ENCODE measurements at places on chromosomes 6 and 20.

DNA sequence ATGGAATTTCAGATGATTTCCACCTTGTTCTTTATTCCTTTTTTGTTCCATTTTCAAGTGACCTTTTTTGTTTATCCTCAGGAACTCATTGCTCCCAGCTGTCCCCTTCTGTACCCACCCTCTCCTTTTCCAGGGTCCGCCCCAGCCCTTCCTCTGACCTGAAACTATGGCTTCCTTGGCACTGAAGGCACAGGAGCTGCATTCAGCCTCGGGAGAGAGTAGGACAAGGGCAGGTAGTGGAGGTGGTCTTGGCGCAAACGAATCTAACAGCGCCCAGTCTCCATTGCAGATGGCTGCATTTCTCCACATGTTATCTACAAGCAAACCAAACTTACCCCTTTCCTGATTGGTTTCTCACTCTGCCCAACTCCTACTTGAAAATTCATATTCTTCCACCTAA is 8.8 kb upstream of the ULBP2 start:
- DNase-seq = no peak

- DNase-seq = no peak
These were observed 539 bp downstream of the CDYL start for GRCh38 chr6:4776493-4777393.

DNA sequence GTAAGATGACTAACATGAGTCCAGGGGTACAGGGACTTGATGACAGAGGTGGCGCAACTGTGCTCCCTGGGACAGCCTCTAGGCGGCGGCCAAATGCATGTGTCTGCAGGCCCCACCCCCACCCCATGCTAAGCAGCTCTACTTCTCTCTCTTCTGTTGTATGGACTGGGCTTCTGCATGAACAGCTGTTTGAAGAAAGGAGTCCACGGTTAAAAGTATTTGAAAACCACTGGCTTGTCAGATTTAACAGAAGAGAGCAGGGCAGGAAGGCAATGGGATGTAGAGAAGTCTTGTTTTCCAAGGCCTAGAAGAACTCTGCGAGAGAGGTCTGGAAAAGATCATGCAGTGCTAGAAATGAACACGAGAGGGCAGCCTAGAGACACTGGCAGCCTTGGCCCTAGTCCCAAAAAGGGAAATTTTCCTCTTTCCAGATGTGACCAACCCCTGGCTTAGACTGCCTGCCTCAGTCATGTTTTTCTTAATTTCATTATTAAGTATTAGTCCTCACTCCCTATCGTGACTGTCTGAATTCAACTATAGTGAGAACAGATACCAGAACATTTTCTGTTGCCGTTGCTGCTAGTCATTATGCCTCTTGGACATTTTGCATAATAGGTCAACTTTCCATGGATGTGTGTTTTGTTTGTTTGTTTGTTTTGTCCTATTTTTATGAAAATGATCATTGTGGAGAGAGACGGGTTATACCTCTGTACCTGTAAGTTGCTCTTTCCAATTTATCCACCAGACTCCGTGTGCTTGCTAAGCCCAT is 265.0 kb downstream of the ADGRG6 start:
- peak; percentile 69 for DNase-seq

GRCh38 chr6:78781001-78781400 is 86.3 kb upstream of the IRAK1BP1 start:
- DNase-seq = no peak

DNA sequence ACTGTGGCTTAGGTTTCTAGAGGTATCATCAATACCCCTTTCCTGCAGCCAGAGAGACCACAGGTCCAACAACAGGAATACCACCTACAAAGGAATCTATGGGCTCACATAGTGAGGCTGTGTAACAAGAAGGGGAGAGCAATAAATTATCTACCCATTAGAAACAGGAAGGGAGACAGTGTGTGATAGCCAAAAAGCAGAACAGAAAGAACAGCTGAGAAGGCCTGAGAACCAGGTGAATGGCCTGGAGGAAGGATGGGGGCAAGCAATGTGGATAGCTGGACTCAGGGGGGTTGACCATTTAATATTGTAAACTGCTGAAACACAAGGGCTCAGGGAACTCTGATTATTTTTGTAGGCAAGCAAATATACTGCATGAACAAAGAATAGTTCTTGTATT is 628.2 kb downstream of the COL12A1 start:
- no peak for DNase-seq

GRCh38 chr6:122712448-122713137 is 66.9 kb upstream of the FABP7 start:
- DNase-seq = no peak

DNA sequence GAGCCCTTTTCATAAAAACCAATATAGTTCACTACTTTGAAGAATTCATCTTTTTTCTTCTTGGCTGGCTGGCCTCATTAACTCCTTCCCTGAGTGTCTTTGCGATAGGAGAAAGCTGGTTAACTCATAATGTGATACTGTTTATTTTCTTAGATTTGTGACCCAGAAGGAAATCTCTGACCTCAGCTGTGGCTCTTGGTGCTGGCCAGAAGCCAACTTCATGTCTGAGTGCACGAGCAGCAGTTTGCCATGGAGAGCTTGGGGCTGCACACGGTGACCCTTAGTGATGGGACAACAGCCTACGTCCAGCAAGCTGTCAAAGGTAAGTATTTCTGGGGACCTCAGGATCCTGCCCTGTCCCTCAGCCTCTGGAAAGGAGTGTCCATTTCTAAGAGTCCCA is 16.7 kb upstream of the DEF6 start:
- no peak for DNase-seq

DNA sequence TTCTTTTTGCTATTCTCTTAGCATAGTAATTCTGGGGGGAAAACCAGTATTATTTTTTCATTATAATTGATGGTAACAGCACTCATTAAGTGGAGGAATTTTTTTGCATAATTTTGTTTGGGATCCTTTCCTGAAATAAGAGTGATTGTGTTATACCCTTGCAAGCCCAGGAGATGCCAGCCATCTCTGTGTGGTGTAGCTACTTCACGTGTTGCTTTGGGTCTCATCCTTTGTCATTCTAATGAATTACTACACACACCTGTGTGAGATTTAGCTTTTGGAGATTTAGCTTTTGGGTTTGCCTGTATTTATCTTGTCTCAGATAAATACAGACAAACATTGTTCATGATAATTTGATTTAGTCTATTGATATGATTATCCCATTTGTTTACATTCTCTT is 76.5 kb downstream of the SH3BGRL2 start:
- no peak for DNase-seq

DNA sequence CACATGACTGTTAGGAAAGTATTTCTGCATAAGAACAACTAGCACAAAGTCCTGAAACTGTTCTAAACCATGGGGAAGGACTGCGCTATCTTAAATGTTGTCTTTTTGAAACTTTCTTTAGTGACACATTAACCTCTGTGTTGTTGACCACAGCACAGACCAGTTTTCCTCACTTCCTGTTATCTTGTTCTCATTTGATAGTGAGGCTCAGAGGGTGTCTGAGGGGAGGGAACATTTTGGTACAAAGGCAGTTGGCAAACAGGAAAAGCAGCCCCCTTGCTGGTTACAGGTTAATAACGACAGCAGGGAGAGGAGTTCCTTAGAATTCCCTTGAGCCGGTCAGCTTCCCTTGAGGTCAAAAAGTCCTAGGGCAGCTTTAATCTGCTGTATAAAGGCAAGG is 143.5 kb upstream of the BMP2 start:
- no peak for DNase-seq

GRCh38 chr6:23077772-23078171 is 508.4 kb downstream of the HDGFL1 start:
- no peak for DNase-seq

- no peak for DNase-seq
These were observed 256.2 kb downstream of the CLIC5 start for GRCh38 chr6:45759472-45759810.

DNA sequence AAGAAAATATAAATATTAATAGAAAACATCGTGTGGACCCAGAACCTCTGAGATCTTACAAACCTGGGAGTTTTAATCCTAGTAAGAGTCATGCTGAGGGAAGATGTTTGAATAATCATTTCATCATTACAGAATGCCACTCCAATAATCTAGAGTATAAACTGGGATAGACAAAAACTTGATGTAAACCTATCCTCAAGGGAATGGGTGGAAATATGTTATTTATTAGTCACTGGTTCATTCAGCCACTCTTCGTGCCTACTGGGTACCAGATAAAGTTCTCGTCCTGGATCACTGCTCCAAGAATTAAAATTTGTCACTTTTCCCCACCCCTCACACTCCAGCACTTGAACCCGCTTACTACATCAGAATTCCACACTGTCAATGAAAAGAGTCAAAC is 7.7 kb downstream of the HLA-B start:
- no peak for DNase-seq

GRCh38 chr6:11668455-11668854 is 110.1 kb downstream of the ADTRP start:
- DNase-seq = no peak

DNA sequence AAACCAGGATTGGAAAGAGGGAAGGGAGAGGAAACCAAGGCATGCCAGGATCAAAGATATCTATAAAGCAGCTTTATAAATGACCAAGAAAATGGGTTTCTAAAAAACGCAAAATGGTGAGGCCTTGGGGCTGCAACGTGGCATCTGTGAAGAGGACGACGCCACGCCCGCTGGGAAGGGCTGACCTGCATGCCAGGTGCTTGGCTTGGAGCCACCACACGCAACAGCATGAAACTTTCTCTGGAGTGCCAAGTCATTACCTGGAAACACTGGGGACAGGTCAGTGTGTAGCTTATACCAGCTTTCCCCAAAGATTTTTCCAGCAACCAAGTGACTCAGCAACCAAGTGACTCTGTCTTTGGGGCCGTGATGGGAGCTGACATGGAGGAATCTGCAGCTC is 82.5 kb downstream of the POPDC3 start:
- no peak for DNase-seq

DNA sequence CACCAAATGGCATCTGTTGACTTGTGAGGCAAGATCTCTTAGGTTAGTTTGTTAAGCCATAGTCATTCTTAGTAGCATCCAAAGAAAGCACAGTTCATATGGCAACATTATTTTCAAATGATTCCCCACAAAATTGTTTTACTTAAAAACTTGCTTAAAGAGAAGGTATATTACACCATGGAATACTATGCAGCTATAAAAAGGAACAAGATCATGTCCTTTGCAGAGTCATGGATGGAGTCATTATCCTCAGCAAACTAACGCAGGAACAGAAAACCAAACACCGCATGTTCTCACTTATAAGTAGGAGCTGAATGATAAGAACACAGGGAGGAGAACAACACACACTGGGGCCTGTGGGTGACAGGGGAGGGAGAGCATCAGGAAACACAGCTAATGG is 10.9 kb upstream of the DSE start:
- DNase-seq = no peak

DNA sequence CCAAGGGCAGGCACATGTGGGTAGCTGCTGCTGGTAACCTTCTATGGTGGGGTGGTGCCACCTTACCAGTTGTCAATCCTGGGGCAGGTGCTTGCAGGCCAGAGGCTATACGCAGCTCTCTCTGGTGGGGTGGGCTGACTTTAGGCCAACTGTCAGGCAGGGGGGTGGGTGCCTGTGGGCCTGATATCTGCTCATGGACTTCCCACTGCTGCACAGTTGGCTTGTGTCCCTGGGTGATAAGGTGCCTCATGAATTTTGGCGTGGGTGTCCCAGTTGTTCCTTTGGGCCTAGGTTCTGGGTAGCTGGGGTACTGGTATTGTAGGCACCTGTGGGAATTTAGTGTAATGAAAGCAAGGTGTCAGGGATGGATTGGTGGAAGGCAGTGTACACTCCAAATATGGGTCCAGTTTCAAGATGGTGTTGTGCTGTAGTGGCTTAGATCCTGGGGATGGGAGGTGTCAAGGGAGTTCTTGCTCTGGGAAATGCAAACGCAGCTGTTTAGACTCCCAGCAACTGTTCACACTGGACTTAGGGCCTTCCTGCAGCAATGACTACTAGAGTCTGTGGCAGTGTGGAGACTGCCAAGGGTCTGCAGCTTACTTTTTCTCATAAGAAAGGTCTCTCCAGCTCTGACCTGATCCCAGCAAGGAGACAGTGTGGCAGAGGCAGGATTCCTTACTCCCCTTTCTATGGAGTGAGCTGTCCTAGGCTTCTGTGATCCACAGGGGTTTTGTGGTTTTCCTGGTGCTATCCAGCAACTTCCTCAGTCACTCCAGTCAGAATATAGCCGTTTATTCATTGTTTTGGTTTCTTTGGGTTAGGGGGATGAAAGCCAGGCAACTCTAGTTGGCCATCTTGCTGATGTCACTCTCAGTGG is 128.2 kb downstream of the CRYBG1 start:
- DNase-seq = no peak

- no peak for DNase-seq
These were observed 2.4 kb downstream of the NKX2-2 start for GRCh38 chr20:21511485-21511849.

GRCh38 chr6:156306531-156306930 is 470.6 kb upstream of the ARID1B start:
- DNase-seq = no peak

DNA sequence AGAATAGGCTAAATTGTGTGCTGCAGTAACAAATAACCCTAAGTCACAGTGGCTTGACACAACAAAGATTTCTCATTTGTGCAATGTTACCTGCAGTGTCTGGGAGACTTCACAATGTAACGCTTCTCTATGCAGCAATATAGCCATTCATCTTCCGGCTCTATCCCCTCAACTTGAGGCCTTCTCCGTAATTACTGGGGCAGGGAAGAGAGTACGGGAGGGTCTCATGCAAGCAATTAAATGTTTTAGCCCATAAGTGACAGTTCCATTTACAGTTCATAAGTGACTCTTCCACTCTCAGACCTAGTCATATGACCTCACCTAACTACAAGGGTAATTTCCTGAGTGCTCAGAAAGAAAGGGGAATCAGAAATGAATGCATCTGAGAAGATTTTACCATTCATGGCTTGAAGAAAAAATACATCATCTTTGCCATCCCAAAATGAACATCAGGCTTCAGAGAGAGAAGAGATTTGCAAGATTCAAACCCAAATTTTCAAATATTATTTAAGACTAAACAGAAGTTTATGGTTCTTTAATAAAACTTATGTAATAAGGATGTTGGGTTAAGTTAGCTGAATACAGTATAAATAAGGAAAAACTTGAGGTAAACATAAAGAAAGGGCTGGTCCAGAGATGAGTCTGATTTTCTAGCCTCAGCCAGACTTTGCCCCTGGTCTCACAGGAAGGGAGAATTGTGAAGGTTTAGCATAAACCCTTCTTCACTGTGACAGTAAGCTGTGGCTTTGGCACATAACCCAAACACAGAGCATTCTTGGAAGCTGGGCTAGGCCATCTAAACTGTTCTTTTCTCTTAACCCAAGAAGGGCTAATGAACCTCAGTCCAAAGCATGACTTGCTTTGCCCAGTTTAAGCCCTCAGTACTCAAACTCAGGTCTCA is 13.3 kb downstream of the GPR6 start:
- DNase-seq = no peak

GRCh38 chr6:161838306-161839035 is 564.6 kb upstream of the AGPAT4 start:
- DNase-seq = no peak

- no peak for DNase-seq
These were observed 72.3 kb downstream of the TBX18 start for GRCh38 chr6:84691978-84692623.

DNA sequence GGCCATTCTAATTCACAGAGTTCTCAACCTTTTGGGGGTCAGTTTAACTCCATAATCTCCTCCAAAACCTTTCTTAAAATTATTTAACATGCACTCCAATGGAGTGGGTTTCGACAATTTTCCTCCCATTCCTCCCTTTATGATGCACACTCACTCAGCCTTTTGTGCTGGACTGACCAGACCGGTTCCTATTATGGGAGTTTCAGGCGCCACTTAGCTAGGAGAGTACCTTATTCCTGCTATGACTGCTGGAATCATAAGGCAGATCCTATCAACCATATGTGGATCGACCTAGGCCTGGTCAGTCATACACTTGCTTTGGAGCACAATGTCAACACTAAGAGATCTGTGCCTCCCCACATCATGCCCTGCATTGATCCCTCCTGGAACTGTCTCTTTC is 63.9 kb upstream of the MOCS1 start:
- DNase-seq = no peak
